ENCODE measurements at places on chromosomes 2 and 18.

GRCh38 chr2:70692256-70692655, 75.7 kb downstream of the ADD2 start:
- DNase-seq, result no peak

DNA sequence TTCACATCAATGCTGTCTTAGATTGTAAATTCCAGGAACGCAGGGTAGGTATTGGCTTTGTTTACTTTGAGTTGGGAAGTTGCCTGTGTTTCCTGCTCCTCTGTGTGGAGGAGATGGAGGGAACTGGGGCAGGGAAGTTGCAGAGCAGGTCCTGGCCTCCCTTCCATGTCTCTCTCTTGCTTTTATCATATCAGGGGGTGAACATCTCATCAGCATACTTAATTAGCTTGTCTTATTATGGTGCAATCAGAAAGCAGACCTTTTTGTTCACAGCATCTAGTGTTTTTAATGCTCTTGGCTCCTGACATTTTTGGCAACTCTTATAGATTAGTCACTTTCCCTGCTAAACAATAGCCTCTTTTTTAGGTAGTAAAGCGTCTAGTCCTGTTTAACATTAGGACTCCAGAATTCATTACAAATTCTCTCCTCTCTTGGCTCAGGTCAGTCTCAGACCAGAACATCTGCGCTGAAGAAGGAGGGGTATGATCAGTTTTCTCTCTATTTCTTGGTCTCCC, 11.5 kb upstream of the DIPK1C start:
- no peak for DNase-seq

- no peak for DNase-seq
These were observed 46.3 kb upstream of the SLC39A10 start for GRCh38 chr2:195610717-195611116.

DNA sequence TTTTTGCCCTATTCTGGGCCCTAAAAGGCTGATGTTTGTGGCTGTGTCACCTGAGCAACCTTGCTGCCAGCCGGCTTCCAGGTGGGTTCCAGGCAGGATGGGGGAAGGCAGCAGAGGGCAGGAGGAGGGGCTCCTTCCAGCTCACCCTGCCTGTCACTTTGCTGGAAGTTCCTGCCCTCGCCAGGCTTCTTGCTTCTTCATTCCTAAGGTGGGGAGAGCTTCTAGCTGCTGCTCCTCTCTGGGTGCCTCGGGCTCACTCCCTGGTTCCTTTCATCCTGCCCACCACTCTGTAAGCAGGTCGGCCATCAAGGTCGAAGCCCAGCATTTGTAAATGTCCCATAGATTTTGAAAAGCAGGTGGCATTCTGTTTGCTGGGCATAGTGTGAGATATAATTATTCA, 249.4 kb upstream of the HS6ST1 start:
- no peak for DNase-seq

DNA sequence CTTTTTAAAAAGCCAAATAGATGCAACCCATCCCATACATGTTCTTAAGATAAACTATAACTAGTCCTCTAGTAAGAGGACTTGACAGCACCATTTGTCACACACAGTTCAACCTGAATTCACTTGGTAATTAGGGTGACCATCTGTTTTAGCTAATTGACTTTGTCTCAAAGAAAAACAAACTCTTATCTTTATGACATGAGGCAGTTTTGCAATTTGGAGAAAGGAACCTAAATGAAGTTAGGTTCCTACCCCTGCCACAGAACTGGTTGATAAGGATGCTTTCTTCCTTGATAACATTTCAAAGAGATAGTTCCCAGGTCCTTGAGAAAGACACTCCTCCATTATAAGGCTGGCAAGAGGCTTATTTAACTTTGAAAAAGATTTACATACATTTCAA, 57.4 kb upstream of the LRRTM1 start:
- no peak for DNase-seq

GRCh38 chr2:158619496-158619895, 162.7 kb downstream of the PKP4 start:
- DNase-seq, result peak; percentile 34

- DNase-seq, result no peak
These were observed 63.6 kb downstream of the CERS6 start for GRCh38 chr2:168519534-168520308.

- DNase-seq, result no peak
These were observed 22.0 kb downstream of the NTSR2 start for GRCh38 chr2:11647834-11648600.

DNA sequence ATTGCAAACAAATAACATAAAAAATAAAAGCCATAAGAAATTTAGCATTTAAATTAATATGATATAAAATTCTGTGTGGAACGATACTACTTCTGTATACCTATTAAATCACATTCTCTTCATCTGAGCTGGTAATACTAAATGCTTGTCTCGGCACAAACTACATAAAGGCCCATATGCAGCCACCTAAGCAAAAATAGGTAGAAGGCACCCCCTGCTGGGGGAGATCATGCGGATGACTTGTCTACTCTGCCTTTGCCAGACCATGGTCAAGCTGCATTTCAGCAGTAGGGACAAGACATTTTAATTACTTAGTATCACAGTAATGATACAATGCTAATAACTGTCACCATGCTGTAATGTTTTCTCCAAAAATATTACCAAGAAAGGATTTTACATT, 108.0 kb downstream of the CDH19 start:
- DNase-seq, result peak; percentile 14

- no peak for DNase-seq
These were observed 67.1 kb upstream of the CNTNAP5 start for GRCh38 chr2:123958011-123958410.

GRCh38 chr2:60806988-60807681, 51.1 kb downstream of the PAPOLG start:
- DNase-seq, result no peak

GRCh38 chr2:151796774-151797173, 31.4 kb downstream of the ARL5A start:
- DNase-seq, result no peak

GRCh38 chr2:73285159-73285739, 971 bp upstream of the FBXO41 start:
- DNase-seq, result no peak

DNA sequence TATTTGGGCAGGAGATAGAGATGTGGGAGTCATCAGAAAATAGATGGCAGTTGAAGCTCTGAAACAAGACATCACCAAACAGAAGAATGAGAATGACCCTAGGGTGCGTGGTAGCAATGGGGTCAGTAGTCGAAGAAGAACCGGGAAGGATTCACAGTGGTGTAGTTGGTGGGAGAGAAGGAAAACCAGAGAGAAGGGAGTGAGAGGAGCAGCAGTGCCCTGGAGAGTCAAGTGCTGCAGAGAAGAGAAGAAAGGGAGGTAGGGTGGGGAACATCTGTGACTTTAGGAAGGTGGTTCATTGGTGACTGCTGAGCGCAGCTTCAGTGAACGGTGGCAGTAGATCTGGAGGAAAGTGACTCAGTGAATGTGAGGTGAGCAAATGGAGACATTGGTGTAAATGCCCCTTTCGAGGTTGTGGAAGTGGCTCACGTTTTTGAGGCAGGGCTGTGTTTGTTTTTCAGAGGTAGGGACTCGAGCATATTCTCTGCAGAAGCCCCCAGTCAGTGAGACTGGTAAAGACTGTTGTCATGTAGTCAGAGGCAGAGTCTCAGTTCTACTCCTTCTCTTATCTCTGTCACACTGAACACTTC, 36.4 kb downstream of the CDC42EP3 start:
- no peak for DNase-seq

- DNase-seq, result no peak
These were observed 16.1 kb downstream of the PPP3R1 start for GRCh38 chr2:68236103-68236734.

Measured in epithelial cell of prostate (primary cell).